H54 (cell line): ENCODE measurements at places on chromosomes 3 and 15.

- no peak for DNase-seq
Measured at GRCh38 chr3:52262447-52262846, 16.0 kb downstream of the WDR82 start.

GRCh38 chr3:2940062-2940461 lies 170.1 kb downstream of the IL5RA start:
- DNase-seq: no peak

DNA sequence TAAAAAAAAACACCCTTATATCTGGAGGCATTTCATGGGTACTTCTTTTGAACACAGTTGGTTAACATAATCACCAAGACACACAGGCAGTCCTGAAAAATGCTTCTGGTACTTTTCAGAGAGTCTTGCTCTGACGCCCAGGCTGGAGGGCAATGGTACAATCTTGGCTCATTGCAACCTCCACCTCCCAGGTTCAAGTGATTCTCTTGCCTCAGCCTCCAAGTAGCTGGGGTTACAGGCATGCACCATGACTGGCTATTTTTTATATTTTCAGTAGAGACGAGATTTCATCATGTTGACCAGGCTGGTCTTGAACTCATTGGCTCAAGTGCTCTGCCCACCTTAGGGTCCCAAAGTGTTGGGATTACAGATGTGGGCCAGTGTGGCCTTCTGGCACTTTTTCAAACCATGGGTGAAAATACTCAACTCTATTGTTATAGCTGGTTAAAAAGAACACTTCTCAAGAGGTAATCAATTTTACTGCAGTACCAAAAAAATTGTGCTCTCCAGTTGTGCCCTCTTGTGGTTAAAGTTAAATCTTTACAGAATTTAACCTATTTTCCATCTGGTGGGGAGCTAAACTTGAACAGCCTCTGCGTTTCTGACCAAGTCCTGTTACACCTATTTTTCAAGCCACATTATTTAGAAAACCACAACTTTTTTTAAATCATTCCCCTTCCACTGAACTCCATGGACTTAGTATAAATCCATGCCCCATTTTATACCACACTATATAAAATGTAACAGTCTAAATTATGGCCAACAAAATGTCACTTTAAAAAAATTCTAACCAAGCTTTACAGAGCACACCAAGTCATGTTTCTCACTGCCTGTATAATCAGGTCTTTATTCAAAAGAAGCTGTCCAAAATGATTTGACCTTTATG lies 1.2 kb upstream of the SNAPC5 start:
- DNase-seq: no peak

- no peak for DNase-seq
Measured at GRCh38 chr3:87488765-87489164, 212.4 kb upstream of the POU1F1 start.

- DNase-seq: no peak
Measured at GRCh38 chr3:13501958-13502790, 22.1 kb downstream of the HDAC11 start.

DNA sequence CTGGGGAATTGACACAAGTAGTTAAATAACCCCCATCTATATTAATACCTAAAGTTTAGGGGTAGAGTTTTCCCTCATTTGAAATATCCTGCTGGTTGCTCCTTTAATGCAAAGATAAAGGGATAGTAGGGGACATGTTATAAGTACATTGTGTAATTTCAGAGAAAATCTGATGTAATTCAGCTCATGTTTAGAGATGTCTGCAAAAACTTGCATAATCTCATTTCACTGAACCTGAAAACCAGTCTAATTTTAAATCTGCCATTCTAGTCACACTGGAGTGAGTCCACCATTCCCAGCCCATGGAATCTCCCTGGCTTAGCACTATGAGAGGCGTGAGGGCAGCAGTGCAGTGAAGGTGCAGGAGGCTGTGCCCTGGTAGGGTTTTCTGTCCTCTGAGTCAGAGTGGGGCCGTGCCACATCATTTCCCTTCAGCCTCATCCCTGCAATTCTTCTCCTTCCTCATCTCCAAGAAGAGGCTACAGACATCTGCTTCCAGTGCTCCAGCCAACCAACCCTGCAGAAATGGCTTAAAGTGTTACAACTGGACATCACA lies 246.3 kb upstream of the UMPS start:
- no peak for DNase-seq

GRCh38 chr3:138717348-138717747 lies 108.8 kb downstream of the FAIM start:
- no peak for DNase-seq

GRCh38 chr15:100889385-100890050 lies 9.9 kb downstream of the ALDH1A3 start:
- DNase-seq: no peak

DNA sequence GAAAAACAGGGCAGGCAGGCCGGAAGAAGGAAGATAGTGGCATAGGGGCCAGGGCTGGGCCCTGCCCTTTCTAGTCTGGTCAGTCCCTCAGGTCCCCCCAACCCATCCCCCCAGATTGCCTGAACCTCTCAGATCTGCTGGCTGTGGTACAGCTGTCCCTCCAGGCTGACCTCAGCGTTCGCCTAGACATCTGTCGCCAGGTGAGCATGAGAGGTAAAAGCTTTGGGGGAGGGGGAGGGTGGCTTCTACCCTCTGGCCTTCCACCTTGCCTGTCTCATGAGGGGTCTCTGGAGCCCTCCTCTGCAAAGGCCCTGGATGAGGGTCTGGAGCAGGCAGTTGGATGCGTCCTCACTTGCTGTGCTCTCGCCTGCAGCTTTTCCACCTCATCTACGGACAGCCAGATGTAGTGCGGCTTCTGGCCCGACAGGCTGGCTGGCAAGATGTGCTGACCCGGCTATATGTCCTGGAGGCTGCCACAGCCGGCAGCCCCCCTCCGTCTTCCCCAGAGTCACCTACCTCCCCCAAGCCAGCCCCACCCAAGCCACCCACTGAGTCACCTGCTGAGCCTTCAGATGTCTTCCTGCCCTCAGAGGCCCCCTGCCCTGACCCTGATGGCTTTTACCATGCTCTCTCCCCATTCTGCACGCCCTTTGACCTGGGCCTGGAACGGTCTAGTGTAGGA lies 20.2 kb downstream of the NBEAL2 start:
- DNase-seq: no peak

DNA sequence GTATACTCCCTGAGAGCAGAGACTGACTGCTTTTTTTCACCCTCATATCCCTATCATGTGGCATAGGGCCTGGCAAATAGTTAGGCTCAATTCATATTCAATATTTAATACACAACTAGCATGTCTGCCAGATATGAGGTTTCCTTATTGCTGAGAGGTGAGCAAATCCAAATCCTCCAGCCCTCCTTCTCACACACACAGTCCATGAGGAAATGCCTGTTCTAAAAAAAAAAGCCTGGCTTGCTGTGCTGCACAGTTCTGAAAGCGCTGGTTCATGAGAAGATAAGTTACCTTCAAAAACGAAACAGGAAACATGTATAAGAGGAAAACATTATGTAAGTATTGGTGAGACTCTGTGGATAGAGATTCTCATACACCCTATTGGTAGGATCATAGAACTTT lies 15.5 kb upstream of the ACAP2 start:
- DNase-seq: no peak

DNA sequence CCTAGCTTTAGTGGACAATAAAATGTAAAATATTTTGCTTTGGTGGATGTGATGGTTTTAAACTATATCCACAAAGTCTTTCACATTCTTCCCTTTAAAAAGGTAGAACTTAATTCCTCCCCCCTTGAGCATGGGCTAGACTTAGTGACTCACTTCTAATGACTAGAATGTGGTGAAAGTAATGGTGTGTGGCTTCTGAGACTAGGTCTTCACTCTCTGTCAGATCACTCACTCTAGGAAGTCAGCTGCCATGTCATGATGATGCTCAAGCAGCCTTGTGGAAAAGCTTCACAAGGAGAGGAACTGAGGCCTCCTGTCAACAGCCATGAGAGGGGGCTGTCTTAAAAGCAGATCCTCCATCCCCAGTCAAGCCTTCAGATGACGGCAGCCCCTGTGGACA lies 4.2 kb downstream of the LRRC2 start:
- no peak for DNase-seq

DNA sequence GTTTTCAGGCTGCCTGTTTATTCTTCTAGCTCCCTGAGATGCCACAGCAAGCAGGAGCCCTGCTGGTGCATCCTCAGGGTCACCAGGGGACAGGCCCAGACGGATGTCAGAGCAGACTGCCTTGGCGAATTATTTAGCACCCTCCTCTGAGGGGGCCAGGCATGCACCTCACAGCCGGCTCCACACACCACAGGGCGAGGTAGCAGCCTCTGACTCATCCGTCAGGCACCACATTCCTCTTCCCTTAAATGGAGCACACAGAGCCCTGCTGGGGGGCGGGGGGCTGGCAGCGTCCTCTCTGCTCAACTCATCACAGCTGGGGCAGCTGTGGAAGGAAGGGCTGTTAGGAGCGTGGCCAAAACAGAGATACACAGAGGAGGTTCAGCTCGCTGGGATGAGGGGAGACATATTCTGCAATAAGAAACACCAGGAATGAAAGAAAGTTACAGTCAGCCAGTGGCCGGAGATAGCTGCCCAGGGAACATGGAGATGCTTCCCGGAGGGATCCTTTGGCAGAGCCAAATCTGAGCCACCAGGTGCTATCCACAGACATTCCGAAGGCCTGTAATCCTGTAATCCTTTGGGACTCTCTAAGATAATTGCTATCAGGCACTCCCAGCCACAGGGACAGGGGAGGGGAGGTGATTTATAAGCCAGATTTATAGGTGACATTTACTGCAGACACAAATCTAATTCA lies 13.9 kb upstream of the PRICKLE2 start:
- peak; percentile 79 for DNase-seq

DNA sequence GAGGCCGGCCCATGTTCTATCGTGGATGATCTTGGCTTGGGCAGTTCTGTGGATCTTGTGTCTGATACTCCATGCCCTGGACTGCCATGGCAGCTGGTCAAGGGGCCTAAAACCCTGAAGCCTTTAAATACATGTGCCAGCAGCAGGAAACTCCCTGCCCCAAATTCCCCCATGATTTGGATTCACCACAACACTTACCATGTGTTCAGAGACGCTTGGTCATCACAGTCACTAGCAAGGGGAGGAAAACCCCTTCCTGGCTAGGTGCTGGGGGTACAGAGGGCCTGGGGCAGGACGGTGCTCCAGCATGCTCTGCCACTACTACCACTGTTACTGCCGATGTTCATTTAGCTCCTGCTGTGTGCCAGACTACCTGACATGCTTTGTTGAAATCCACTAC lies 94.4 kb downstream of the DNAJB8 start:
- no peak for DNase-seq

DNA sequence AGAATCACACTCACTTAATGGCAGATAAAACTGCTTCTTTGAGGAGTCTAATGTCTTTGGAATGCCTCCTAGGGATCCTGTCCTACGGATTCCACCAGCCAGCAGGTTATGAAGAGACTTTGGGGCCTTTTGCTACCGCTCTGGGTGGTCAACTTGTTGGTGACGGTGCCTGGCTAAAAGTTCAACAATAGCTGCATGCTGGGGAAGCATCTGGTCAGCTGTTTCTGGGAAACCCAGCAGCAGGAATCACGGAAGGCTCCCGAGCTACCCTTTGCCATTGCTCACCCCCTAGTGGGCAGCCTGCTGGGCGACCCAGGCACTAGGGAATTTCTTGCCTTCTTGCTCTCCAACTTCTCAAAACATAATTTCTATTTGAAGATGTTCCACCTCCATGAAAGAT lies 263.3 kb downstream of the NEK10 start:
- DNase-seq: no peak

- no peak for DNase-seq
Measured at GRCh38 chr3:55294557-55294956, 192.5 kb downstream of the WNT5A start.

GRCh38 chr15:85044251-85044853 lies 62.7 kb downstream of the PDE8A start:
- no peak for DNase-seq

GRCh38 chr3:104526901-104527401 lies 839.8 kb upstream of the ALCAM start:
- DNase-seq: no peak

DNA sequence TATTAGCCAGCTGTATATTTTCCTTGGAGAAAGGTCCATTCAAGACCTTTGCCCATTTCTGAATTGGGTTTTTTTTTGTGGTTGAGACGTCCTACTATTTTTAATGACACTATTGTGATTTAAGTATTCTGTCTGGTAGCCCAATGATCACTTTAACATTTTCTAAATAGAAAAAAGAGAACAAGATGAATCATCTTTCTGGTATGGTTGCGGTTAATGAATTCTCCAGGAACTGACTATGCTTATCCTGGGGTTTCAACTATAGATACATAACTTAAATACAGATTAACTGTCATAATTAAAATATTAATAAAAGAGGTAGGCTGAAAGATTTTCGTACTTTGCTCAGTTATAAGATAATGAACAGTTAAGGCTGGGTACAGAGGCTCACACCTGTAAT lies 51.9 kb downstream of the PBRM1 start:
- DNase-seq: no peak

DNA sequence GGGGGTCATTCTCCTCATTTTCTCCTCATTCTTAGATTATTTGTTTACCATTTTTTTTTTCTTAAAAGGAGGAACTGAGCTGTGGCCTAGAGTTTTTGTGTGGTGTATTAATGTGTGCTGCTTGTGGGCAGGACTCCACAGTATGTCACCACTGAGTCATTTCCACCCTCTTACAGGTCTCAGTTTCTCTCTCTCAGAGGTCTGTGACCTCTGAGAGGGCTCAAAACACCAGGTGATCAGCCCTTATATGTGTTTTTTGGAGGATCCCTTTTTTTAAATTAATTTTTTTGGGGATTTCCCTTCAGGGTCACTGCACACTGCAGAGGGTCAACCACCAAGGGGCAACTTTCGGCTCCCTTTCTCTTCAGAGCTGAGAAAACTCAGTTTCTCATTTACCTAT lies 166.4 kb downstream of the SUCNR1 start:
- no peak for DNase-seq

DNA sequence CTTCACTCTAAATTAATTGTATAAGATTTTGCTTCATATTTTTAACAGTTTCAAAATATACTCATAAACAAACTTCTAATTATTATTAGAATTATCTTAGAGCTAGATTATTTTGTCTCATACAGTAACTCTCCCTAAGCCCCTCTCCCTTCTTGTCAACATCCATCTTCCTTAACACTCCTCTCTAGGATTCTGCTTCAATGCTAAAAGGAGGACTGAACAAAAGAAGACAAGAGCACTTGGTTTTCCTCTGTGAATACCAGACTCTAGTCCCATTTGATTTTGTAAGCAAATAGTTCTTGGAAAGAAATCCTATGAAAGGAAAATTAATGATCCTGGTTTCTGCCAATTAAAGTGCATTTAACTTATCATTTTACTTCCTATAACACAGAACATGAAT lies 91.8 kb downstream of the KCNMB2 start:
- no peak for DNase-seq

DNA sequence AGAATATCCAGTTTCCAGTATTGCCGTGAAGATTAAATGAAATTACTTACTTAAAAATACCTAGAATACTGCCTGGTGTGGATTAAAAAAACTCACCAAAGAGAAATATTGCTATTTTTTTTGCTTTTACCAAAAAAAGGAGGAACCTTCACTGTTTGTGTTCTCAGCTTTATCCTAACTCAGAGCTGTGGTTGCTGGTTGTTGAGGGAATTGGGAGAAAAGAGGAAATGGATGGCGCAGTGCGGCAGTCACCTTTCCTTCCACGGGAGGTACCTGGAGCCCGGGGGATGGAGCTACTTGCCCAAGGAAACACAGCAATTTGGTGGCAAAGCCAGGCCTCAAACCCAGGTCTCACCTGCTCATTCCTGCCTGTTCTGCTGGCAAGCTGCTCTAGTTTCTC lies 270.3 kb downstream of the RPLP1 start:
- no peak for DNase-seq

GRCh38 chr3:133487920-133488540 lies 85.5 kb upstream of the CDV3 start:
- no peak for DNase-seq
